ENCODE measurements at places on chromosomes 2 and 18.

GRCh38 chr2:15691586-15692310 is 100.1 kb downstream of the DDX1 start:
- DNase-seq, result no peak

GRCh38 chr18:74316257-74317170 is 875 bp downstream of the C18orf63 start:
- no peak for DNase-seq

- no peak for DNase-seq
Observed at GRCh38 chr18:10973567-10974203, 175.7 kb downstream of the PIEZO2 start.

DNA sequence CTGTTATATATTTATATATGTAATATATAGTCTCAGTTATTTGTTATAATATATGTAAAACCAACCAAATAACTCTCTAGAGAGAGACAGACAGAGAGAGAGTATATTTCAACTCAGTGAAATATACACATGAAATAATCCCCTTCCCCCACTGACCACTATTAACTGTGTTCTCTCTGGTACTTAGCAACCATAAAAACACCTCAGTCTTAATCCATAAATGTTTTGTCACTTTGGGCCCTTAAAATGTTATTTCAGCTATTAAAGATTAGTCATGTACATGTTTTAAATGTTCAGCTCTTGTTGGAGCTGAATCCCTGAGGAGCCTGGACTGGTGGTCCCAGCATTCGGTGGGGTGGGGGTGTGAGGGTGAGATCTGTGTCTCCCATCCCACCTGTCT is 122.2 kb upstream of the MAP3K20 start:
- DNase-seq, result no peak

DNA sequence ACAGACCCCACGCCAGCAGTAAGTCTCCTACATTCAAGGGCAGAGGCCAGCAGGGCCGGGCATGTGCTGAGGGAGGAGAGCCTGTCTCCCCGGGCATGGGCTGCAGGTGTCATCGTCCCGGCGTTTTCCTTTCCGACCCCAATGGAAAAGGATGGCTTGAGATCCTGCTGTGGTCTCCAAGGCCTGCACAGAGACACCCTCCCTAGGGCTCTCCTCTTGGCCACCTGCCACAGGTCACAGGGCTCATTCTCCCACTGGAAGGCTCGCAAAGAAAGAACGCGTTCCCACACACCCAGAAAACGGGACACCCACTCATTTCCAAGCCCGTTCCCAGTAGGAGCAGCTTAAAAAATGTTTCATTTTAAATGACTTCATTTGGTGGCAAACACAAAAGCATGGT is 41.0 kb downstream of the DIPK1C start:
- no peak for DNase-seq

GRCh38 chr18:66393463-66393862 is 210.4 kb downstream of the CDH19 start:
- DNase-seq, result no peak

DNA sequence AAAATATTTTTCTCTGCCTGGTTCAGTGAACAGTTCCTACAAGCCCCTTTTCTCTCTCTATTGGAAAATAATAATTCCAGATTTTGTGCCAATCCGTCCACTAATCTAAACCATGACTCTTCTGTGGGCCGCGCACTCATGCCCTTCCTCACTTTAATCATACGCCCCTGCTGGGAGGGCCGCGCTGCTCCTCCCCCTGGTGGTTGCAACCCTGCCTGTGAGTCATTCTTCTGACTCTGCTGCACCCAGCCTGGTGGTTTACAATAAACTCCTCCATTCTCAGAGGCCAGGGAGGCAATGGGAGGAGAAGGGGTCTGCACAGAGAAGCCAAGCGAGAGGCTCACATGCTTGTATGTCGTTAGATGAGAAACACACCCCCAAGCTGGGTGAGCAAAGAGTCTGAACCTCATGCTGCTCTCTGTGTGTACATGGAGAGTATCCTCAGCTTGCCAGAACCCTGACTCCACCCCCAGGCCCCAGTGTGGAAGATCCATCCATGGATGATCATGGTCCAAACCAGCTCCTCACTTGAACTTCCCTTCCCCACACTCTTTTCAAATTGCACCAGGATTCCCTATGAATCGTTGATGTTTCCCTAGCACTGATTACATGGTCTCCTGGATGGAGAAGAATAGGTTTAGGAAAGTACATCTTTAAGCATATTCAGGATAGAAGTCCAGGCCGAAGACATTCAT is 228.9 kb downstream of the ANKRD30B start:
- DNase-seq, result no peak

DNA sequence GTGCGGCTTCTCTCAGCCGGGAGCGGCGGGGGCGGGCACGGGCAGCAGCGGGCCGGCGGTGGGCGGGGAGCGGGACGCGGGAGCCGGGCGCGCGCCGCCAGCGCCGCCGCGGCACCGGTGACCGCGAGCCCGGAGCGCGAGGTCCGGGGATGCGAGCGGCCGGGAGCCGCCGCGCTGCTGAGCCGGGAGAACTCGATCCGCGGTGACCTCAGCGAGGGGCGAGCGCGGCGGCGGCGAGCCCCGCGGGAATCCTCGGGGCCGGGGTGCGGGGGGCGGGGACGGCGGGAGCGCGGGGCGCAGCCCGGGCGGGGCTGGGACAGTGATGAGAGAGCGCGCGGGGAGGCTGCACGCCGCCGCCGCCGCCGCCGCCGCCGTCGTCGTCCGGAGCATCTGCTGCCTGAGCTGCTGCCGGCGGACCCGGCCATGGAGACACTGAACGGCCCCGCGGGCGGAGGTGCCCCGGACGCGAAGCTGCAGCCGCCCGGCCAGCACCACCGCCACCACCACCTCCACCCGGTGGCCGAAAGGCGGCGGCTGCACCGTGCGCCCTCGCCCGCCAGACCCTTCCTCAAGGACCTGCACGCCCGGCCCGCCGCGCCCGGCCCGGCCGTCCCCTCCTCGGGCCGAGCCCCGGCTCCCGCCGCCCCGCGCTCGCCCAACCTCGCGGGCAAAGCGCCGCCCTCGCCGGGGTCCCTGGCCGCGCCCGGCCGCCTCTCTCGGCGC is at the start of gene MTCL1:
Gene MTCL1 (plus strand): TSS at position 319 of the 723 bp plus-strand sequence. CDS start 105 bp downstream, at position 424.
- DNase-seq, result peak; percentile 20

DNA sequence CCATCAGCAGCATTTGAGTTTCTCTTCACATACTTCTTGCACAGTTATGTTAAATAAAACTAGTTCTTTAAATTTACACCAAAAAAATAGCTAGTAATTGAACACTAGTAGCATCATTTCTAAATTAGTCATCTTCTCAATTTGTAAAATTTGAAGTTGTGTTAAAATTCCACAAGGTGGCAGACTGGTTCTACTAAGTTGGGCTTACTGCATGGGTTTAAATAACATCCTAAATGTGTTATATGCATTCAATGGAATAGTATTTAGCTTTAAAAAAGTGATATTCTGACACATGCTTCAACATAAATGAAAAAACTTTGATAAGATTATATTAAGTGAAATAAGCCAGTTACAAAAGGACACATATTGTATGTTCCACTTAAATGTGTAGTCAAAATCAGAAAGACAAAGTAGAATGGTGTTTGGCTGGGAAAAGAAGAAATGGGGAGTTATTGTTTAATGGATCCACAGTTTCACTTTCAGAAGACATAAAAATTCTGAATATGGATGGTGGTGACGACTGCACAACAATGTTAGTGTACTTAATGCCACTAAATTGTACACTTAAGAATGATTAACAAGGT is 28.7 kb upstream of the RPRD1A start:
- peak; percentile 64 for DNase-seq

DNA sequence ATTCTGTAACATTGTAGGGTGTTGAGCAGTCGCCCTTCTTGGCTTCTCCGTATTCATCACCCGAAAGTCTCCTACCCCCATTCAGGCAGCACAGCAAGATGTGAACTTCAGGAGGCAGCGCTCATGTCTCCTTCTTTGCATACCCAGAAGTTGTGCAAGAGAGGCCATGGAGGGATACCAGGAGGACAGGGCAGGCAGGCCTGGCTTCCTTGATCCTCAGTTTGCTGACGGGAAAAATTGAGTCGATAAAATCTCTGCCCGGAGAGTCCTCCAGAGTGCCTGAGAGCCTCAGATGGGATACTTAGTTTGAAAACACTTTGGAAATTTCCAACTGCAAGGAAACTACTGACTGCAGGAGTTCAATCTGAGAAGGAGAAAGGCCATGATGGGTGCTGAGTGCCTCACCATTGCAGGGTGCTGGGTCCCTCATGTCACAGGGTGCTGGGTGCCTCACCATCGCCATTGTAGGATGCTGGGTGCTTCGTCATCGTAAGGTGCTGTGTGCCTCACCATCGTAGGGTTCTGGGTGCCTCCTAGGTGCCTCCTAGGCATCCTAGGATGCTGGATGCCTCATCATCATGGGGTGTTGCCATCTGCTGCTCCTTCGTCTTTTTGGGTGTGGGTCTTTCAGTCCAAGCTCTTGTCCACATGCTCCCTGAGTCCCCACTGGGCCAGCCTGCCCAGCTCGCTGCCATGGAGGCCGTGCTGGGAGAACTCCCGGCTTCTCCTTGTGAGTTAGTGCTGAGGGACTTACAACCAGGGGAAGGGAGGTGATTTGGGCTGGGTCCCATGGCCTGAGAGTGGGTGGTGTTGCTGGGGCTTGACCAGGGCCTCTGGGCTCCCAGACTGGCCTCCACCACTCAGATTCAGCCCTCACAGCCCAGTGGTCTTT is 162.4 kb downstream of the DDX1 start:
- no peak for DNase-seq

DNA sequence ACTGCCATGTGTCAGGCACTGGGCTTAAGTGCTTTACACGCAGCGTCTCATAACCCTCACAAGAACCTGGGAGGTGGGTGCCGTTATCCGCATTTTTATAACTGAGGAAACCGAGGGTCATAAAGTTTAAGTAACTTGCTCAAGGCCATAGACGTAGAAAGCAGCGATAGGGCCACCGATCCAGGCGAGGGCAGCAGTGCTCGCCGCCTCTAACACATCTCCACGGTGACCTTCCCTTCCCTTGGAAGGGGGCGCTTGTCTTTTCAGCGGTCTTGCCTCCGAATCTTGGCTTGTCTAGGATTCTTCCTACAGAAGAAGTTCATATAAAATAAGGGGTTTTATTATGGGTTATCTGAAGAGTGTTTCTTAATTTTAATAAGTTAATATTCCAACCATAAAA is 186.6 kb downstream of the GBX2 start:
- no peak for DNase-seq

DNA sequence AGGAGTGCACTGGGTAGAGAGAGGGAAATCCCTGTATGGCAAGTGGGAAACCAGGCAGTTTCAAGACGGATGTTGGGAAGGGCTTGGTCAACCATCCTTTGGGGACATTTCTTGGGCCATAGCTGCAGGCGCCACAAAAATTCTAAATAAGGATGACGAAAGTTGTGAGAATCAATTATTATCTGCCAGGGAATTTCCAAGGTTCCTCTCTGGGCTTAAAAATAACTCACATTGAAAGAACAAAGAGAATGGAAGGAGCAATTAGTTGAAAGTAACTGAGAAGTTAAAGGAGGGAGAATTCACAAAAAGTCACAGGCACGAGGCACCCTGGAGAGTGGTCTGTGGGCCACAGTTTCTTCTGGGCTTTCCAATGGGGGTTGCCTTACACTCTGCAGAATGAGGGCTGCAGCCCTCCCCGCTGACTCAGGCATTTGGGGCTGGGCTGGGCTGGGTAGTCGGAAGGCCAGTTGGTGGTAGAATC is 195.7 kb downstream of the SMAD7 start:
- DNase-seq, result no peak

DNA sequence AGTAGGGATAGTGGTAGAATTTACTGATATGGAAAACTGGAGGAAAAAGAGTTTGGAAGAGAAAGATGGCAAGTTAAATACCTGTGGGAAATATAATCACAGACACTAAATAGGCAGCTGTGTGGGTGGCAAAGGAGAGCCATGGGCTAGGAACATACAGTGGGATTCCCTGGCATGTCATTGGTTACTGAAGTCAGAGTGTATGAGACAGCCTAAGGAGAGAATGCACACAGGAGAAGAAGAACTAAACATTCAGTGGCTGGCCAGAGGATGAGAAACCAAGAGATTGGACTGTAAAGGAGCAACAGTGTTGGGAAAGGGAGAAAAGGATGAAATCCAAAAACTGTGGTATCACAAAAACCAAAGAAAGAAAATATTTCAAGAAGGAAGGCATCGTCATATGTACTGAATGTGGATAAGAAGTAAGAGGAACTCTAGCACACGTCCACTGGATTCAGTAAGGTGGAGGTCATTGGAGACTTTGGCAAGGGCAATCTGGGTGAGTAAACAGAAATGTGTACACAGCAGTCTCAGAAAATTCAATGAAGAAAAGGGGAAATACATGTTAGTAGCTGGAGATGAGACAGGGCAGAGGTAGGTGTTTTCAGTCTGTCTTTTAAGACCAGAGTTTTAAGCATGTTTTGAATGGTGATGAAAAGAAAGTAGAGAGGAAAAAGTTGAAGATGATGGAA is 83.3 kb downstream of the SPIRE1 start:
- DNase-seq, result no peak

GRCh38 chr2:43481927-43482542 is 113.8 kb downstream of the THADA start:
- DNase-seq, result no peak

GRCh38 chr2:198913394-198914152 is 544.2 kb downstream of the SATB2 start:
- DNase-seq, result no peak

DNA sequence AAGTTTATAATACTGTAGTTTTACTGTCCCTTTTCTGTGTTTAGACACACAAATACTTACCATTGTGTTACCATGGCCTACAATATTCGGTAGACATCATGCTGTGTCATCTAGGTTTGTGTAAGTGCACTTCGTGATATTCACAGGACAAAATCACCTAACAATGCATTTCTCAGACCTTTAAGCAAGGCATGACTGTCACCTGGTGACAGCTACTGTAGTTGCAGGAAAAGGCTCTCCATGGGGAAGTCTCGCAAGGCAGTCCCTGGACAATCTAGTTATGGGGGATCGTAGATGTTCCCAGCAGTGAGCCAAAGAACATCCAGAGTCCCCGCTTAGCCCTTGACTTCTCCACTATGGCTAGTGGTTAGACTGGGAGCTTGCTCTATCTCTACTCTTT is 73.1 kb downstream of the EIF2AK3 start:
- no peak for DNase-seq

GRCh38 chr2:239802185-239802649 is 222.9 kb downstream of the NDUFA10 start:
- DNase-seq, result no peak

- no peak for DNase-seq
Observed at GRCh38 chr2:56086336-56086735, 97.5 kb upstream of the CCDC85A start.

DNA sequence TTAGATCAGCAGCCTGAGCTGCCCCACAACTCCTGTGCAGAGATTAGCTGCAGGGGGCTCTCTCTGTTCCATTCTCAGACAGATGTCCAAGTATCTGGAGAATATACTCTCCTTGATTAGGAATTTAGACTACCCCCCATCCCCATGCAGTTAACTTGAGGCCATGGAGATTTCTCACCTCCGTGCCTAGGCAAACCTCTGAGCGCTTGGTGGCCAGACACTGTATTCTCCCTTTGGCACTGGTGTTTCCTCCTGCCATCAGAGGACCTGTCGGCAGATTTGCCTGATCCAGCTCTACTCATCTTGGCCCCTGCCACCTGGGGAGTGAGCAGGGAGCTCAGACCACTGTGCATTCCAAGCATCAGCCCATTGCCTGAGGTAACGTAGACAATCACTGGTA is 48.3 kb downstream of the ZNF804A start:
- DNase-seq, result no peak

- no peak for DNase-seq
Observed at GRCh38 chr18:48164116-48164515, 233.7 kb upstream of the SMAD2 start.

- DNase-seq, result no peak
Observed at GRCh38 chr2:151306621-151307020, 17.2 kb upstream of the NMI start.

Data from CD4-positive, alpha-beta T cell treated with Interleukin-17A for 1 hour (primary cell).